ENCODE measurements at places on chromosomes 2 and 18. TPM values are rescaled to one million over a fixed set of nuclear protein-coding genes. Genes with fewer than 3 reads are reported as not detected.

DNA sequence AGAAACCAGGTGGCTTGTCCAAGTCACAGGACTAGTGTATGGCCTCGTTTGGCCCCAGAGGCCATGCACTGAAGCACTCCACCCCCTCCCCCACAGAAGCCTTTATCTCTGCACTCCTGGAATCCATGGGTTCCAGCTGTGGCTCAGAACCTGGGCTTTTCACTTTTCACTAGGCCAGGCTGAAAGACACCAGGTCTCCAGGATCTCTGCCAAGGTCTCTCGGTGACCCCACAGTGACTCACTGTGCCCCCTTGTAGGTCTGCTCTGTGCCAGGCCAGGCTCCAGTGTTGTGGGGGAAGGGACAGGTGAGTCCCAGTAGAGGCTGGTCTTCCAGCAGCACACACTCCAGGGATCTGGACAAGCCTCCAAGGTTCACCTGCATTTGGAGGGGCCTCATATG lies 31.0 kb upstream of the GLI2 start:
- no peak for DNase-seq

PXDN gene
- total RNA-seq, result 28.9 TPM

GRCh38 chr18:14935210-14935609 lies 187.2 kb downstream of the ANKRD30B start:
- DNase-seq, result no peak

- no peak for DNase-seq
Measured at GRCh38 chr2:167135706-167136105, 247.4 kb downstream of the XIRP2 start.

RAPH1 gene
- 33.6 TPM for total RNA-seq

DNA sequence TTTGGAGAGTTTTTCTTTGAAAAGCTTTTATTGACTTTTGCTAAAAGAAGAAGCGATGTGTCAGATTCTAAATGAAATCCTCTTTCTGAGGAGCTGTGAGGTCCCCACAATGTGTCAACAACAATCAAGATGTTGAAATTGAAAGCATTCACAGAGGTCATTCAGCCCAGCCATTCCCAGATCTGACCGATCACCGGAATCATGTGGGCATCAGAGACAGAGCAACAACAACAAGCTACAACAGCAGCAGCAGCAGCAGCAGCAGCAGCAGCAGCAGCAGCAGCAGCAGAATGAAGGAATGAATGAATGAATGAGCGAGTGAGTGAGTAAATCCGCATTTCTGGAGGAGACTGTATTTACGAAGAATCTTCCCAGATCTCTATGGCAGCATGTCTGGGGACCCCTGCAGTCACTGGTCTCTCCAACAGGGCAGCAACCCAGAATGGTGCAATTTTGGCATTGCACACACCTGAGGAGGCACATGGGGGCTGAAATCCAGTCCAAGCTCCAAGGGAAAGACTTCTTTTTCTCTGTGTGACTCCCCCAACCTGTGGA lies 299.0 kb downstream of the MYCN start:
- no peak for DNase-seq

ASXL3 gene
- 0.20 TPM for total RNA-seq

DNA sequence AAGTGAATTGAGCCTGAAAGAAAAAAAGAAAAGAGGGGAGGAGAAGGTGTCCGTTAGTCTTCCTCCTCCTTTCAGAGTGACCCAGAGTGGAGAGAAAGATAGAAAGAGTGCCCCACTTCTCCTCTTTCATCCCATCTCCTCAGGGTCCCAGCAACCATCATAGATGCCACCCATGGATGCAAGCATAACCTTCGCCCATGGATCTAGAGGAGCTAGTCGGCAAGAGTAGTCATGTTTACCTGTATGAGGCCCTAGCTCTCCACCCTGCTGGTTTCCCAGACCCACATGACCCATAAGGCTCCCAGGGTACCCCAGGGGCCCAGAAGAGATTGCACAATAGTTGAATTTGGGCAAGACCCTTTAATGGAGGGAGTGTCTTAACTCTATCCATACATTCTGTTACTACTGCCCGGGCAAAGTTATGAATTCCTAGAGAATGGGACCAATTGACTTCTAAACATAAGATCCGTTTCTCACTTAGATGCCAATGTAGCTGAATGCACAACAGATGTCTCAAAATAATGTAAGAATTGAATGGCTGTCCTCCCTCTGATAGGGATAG lies 56.1 kb upstream of the CDCA7 start:
- DNase-seq, result no peak

- peak; percentile 78 for DNase-seq
Measured at GRCh38 chr2:68909793-68910674, 38.8 kb upstream of the BMP10 start.

- DNase-seq, result no peak
Measured at GRCh38 chr2:233968556-233968955, 51.4 kb downstream of the TRPM8 start.

STPG4 gene
- total RNA-seq, result not detected

HTR2B gene
- total RNA-seq, result not detected

DNA sequence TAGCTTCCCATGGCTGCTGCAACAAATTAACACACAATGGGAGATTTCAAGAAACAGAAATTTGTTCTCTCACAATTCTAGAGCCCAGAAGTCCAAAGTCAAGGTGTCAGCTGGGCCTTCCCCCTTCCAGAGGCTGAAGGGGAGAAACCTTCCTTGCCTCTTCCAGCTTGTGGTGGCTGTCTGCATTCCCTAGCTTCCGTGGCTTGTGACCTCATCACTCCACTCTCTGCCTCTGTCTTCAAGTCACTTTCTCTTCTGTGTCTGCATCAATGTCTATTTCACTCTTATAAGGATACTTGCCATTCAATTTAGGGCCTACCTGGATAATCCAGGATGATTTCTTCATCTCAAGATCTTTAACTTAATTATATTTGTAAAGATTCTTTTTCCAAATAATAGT lies 16.8 kb upstream of the SRBD1 start:
- DNase-seq, result no peak

VWC2L gene
- not detected for total RNA-seq

DNA sequence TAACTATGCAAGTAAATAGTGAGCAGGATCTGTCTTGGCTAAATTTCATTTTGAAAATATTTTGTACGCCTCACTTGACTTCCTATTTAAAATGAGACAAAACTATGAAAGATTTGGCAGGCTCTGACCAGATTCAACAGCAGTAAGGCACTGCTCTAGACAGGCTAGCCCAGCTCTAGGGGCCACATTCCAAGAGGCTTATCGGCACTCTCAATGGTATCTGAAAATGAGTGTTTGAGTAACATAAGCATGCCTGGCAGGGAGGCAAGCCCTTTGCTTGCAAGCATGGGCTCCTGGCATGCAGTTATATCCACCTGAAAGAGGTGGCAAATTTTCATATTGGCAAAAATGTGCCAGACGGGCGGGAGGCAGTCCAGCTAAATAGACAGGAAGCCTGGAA lies 10.5 kb downstream of the CAPN13 start:
- DNase-seq, result no peak

DNA sequence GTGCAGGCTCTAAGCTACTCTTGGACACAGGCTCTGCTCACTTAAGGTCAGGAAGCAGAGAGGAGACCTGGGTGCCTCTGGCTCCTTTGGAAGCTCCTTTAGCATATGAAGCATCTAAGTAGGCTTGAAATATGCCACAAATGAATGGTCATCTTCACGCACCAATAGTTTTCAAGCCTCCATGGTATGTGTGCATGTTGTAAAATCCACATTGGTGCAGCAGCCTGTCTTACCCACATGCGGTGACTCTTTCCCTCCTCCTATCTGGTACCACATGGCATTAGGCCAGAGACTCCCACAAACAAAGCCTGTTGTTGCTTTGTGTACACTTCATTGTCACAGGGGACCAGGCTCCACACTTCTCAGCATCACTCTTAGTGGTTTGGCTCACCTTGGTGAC lies 442.2 kb upstream of the RAB12 start:
- DNase-seq, result no peak

DNA sequence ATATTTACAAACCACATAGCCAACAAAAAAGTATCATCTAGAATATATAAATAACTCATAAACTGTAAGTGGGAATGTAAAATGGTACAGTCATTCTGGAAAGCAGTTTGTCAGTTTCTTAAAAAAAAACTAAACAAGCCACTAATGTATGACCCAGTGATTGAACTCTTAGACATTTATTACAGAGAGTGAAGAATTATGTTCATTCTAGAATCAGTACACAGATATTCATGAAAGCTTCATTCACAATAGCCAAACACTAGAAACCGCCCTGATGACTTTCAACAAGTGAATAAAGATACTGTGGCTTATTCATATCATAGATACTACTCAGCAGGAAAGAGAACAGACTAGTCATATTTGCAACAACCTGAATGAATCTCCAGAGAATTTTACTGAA lies 1541.5 kb downstream of the LRP1B start:
- no peak for DNase-seq

TXNL4A gene
- total RNA-seq, result 118 TPM

DNA sequence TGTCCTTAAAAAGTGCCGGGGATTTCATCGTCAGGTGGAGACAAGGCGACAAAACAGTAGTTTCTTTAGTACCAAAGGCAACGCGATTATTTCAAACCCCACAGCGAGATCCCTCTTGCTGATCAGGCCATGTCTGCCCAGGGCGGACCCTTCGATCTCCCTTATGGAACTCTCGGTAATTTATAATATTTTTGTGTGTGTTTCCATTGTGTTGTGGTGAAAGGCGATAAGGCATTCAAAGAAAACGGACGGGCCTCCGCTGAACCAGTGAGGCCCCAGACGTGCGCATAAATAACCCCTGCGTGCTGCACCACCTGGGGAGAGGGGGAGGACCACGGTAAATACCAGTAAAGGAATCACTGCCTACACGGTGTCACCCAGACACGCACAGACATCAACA lies 1.4 kb upstream of the GAD1 start:
- DNase-seq, result no peak

GRCh38 chr18:6487968-6488367 lies 73.3 kb upstream of the L3MBTL4 start:
- DNase-seq, result no peak

DNA sequence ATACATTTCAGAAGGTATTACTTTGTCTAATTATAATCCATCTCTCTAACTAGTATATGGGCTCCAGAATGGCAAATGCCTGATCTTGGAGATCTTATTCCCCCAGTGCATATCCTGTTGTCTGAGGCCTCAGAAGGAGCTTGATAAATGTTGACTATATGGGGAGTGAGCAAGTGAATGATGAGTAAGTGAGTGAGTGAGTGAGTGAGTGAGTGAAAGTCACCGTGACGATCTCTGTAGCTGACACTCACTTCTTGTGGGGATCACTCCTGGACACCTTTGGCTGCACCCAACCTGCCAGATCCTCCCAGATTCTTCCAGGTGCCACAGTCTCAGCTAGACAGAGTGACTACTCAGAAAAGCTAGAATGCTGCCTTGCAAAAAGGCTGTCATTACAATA lies 2.8 kb downstream of the XDH start:
- DNase-seq, result no peak

DNA sequence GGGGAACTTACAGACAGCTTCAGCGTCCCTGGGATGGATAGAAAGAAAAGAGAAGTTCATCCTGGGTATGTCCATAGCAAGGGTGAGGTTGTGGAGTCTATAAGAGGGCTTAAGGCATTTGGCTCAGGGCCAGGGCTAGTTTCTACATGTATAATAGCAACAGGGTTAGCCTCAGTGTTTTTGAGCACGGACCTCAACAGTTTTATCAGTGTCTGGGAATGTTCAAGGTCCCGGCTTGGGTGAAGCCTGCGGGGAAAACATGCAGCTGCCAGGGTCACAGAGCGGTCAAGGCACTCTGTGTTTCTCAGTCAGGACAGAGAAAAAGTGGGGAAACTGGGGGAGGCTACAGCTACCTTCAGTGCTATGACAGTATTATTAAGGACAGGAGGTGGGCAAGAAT lies 427.7 kb upstream of the HS6ST1 start:
- DNase-seq, result no peak

DNA sequence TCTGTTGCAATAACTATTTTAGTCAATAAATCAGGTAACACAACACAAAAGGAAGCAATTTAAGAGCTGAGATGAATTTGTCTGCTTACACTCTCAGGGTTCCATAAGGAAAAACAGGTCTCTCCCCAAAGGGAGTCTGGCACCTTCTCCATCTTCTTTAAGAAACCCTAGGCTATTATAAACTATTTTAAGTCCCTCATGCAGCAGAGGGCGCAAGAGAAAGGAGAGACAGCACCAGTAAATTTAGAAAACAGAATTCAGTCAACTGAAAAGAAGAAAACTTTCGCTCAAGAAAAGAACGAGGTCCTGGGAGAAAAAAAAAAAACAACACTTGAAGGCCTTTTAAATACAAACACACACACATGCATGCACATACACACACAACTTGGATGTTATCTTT lies 19.1 kb downstream of the SULT1C4 start:
- DNase-seq, result peak; percentile 50

- no peak for DNase-seq
Measured at GRCh38 chr2:69773206-69773605, 31.3 kb downstream of the ANXA4 start.

- DNase-seq, result no peak
Measured at GRCh38 chr18:37483984-37484819, 81.4 kb downstream of the CELF4 start.

GRCh38 chr2:150027164-150027563 lies 439.6 kb upstream of the MMADHC start:
- DNase-seq, result no peak

RGPD4 gene
- total RNA-seq, result not detected

PER2 gene
- total RNA-seq, result 4.2 TPM

GRCh38 chr2:140862181-140862580 lies 1268.6 kb downstream of the LRP1B start:
- DNase-seq, result no peak

GRCh38 chr2:26088038-26088643 lies 54.3 kb downstream of the RAB10 start:
- peak; percentile 33 for DNase-seq

DNA sequence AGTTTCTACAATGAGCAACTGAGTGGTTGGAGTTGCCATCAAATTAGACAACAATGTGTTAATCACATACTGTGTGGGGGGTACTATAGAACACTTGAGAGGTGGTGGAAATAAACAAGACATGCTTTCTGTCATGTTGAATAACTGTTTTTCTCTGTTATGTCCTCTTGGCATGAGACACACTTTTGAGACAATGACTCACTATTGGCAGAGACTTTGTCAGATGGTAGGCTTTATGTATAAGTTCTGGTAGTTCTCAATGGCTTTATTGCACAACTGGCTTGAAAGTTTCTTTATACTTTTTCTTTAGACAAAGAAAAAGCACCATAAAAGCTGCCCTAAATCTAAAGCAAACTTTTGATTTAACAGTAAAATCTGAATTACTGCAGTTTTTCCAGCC lies 578.7 kb downstream of the ADCYAP1 start:
- DNase-seq, result no peak

GRCh38 chr18:63832470-63832869 lies 55.0 kb upstream of the SERPINB2 start:
- DNase-seq, result no peak

DNA sequence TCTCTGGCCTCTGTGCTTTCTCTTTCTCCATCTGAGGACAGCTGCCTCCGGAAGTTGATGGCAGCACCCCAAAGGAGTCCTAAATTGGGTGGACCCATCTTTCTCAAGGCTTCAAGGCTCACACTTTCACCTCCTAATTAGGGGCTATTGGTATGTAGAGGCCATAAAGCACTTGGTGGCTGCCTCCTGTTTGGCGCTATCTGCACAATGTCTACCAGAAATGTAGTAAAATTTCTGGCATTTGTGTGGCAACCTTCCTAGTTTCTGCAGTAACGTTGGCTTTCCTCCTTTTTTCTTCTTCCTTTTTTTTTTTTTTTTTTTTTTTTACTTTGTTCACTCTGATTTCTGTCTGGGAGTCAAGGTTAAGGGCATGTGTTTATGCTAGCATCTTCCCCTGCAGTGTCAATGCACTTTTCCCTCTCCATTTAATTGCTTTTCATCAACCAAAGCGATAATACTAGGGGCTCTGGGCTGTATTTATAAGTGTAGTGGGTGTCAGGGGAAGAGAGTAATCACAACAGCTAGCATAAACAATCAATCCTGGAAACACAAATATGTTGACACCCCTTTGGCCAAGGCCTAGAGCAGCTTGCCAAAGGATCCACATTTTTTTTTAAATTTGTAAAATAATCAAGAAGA lies 86.0 kb downstream of the TACR1 start:
- DNase-seq, result no peak
